Activated CD8-positive, alpha-beta memory T cell treated with anti-CD3 and anti-CD28 coated beads for 1 hour (primary cell): ENCODE measurements at places on chromosomes 3 and 15.
A peak's percentile ranks its signal among the peaks of the same experiment; 100 is the strongest.

DNA sequence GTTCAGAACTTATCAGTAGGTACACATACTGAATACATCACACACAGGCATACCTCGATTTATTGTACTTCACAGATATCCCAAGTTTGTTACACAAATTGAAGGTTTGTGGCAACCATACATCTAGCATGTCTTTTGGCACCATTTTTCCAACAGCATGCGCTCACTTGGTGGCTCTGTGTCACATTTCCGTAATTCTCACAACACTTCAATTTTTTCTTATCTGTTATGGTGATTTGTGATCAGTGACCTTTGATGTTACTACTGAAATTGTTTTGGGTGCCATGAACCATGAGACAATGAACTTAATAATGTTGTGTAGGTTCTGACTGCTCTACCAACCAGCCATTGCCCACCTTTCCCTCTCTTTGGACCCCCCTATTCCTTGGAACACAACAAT, 10.8 kb downstream of the PARL start:
- no peak for DNase-seq

- no peak for DNase-seq
These were observed at the start of gene UBE2E2 for GRCh38 chr3:23202921-23203707. TSS of gene UBE2E2 (plus strand) at chr3:23203327.

- DNase-seq, result no peak
These were observed 912.7 kb downstream of the TUSC7 start for GRCh38 chr3:117622171-117622841.

GRCh38 chr15:48333540-48333939, 2.3 kb downstream of the DUT start:
- DNase-seq, result no peak

- DNase-seq, result no peak
These were observed 603 bp downstream of the SLC7A14 start for GRCh38 chr3:170585008-170585936.

GRCh38 chr3:50378024-50378423, 18.7 kb upstream of the TMEM115 start:
- no peak for DNase-seq

DNA sequence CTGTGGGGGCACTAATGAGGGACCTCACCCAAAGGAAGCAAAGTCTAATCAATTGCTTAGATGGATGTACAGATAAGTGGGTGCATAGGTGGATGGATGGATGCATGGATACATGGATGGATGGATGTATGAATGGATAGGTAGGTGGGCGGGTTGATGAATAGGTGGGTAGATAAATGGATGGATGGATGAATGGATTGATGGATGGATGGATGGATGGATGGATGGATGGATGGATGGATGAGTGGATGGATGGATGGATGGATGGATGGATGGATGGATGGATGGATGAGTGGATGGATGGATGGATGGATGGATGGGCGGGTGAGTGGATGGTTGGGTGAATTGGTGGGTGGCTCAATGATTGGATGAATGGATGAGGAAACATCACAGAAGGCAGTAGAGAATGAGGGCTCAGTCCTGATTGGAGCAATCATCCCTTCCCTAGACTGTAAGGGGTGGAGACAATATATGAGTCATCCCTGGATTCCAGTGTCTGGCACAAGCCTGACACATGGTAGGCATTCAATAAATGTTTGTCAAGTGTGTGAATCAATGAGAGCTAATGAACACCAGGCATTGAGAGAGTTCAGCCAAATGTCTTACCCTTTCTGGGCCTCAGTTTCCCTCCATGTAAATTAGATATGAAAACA, 40.4 kb upstream of the PXYLP1 start:
- DNase-seq, result no peak

DNA sequence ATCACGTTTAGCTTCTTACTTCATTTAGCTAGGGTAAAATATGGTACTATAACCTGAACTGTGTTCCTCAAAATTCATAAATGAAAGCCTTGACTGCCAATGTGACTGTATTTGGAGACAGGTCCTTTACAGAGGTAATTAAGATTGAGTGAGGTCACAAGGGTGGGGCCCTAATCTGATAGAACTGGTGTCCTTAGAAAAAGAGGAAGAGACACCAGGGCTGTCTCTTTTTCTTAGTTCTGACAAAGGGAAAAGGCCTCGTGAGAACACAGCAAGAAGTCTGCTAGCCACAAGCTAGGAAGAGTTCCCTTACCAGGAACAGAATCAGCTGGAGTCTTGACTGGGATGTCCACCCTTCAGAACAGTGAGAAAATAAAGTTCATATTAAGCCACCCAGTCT, 162.7 kb downstream of the GMNC start:
- DNase-seq, result no peak

DNA sequence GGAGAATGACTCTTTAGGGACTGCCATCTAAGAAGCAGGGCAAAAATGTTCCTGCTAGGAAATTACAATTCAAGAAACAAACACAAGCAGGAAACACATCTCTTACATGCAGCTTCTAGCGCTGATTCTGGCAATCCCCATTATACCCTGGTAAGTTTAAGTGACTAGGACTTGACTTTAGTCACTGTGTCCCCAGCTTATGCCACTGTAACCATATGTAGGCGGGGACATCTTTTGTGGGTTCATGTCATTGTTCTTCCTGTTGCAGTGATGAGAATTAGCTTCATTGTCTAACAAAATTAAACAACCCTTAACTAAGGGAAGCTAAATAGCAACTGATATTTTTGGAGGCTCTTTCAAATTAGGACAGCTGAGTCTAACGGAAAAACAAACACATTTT, 17.9 kb upstream of the FAM81A start:
- no peak for DNase-seq

DNA sequence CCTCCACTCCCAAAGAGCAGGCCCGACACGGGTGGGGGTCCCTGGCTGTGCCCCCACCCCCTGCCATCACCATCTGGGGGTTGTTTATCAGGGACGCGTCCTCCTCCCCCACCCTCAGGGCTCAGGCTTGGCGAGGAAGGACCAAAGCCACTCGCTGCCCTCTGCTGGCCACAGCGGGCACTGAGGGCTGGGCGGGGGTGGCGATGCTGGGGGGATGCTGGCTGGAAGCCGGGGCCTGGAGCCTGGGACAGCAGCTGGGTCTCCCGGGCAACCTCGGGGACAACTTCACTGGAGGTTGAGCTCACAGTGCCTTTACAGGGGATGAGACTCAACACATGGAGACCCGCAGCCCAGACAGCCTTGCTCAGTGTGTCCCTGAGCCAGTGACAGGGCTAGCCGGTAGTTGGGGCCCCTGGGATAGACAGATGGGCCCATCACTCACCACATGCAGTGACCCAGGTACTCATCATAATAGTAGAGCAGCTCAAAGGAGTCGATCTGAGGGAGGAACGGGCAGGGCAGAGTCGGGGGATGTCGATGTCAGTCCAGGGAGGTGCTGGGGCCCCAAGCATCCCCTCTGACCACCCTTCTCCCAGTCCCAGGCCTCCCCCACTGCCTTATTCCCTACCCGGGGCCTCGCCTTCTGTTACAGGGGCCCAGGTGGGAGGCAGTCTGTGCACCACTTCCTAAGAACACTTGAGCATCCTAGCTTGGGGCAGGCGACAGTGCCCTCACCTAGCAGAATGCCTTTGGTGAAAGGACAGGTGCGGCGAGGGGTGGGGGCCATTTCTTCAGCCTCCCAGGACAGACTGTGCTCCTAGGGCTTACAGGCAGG, 5.9 kb upstream of the CALML4 start:
- DNase-seq, result no peak

- no peak for DNase-seq
These were observed 12.1 kb downstream of the CORO2B start for GRCh38 chr15:68590721-68591389.

- DNase-seq, result no peak
These were observed 5.2 kb downstream of the MEIS2 start for GRCh38 chr15:37094915-37095711.

DNA sequence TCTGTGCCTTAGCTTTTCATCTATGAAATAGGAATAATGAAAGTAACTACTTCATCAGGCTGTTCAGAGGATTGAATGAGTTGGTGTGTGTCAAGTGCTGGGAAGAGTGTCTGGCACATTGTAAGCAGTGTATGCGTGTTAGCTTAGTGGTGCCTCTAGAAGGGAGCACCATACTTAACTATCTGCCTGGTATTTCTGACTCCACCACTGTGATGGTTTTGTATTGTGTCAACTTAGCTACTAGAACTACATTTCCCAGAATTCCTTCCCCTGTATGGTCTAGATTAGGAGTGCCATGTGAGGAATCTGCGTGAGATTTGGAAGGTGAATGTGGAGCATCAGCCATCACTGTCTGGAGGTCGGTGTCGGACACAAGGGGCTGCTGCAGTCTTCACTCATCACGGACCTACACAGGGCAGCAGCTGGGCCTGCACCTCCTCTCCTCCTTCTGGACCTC, 115.4 kb upstream of the GALNT15 start:
- no peak for DNase-seq

DNA sequence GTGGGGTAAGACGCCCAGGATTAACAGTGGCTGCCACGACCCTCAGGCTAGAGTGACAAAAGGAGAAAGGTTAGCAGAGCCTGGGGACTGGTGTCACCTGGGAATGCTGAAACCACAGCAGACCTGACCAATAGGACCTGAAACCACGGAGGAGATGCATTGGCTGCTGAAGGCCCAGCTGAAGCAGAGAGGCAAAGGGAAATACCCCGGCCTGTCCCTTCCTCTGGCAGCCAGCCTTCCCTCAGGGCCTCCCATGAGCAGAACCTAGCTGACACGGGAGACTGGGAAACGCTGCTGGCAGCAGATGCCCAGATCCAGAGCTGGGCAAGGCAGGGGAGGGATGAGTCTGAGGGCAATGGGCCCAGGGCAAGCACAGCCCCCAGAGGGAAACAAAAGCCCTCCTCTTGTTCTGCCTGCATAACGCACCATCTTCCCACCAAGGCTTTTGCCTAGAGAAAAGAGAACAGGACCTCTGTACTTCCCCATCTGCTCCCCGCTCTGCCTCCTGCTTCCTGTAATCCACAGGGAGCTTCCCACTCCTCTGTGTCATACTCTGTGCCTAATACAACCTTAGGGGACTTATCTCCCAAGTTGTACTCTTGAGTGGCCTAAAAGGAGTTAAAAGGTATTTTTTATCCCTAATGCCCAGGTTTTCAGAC, 216.2 kb downstream of the ABHD5 start:
- DNase-seq, result no peak

DNA sequence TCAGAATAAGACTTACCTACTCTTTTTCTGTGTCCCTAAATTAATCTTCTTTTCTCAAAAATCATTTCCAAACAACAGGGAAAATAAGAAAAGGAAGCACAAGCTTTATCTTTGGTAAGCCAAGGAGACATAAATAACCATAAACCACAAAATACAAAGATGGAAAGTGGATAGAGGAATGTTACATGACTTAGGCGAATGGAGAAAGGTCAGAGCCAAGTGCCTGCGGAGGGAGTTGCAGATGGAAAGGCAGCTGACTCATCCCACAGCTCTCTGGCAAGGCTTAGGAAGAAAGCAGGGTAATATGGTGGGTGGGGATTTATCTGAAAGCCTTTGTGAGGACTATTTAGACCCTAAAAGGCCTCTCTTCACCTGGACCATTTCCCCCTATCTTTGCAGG, 72.8 kb downstream of the GALK2 start:
- no peak for DNase-seq

- DNase-seq, result no peak
These were observed 323.6 kb upstream of the CTDSPL start for GRCh38 chr3:37537914-37538691.

- no peak for DNase-seq
These were observed 56.3 kb upstream of the ITGA11 start for GRCh38 chr15:68488290-68488689.

DNA sequence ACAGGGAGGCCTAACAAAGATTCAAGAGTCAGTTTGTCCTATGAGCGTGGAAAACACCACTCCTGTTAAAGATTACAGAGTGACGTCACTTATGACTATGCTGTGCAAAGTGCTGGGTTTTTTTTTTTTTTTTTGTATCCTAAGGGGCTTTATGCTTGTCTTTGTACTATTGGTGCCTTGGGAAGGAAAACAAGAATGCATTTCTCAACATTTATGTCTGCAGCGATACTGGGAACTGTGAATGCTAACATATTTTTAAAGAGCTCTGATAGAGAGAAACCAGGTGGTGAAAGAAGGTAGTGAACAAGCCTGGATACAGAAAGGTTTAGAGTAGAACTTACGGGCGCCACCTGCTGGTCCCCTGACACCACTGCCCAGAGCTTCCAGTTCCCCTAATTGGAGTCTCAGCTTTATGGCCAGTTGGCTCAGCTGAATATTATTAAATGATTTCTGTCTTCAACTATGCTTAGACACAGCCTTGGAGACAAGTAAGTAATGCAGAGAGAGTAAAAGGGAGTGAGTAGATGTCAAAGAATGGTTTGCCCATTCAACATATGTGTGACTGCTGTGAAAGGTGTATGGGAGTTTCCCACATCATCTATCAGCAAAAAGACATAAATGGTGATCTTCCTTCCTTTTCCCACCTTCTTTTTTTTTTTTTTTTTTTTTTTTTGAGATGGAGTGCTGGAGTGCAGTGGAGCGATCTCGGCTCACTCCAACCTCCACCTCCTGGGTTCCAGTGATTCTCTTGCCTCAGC, 807.9 kb upstream of the CFAP20DC start:
- peak; percentile 39 for DNase-seq

- no peak for DNase-seq
These were observed 2.8 kb downstream of the DUSP7 start for GRCh38 chr3:52053307-52054304.

DNA sequence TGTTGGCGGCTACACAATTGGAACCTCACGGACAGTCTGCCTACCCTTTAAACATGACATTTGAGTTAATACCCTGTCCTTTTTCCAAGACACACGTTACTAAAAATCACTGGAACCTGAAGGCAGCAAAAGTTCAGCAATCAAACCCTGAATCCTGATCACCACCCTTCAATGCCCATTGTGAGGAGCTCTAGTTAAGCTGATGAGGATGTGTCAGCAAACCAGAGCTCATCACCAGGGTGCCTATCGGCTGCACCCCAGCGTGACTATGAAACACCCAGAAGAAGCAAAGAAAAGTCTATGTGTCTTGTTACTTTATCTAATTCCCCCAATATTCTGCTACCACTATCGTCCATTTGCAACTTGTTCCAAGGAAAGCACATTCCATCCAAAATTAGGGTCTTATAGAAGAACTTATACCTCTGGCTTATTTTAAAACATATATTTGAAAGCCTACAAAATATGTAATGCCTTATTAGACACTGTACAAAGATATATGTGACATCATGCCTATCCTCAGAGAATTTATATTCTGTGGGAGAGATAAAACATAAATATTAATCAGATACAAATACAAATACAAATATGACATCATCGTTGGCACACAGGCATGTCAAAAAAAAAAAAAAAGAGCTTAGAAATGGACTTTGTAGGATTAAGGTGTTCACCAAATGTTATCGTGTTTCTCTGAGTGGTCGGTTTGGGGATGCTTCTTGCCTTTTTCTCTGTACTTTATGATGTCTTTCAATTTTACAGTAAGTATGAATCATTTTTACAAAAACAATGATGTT, 219.7 kb upstream of the SETMAR start:
- DNase-seq, result no peak

- DNase-seq, result no peak
These were observed 291.5 kb upstream of the ARHGEF26 start for GRCh38 chr3:153829606-153830170.

DNA sequence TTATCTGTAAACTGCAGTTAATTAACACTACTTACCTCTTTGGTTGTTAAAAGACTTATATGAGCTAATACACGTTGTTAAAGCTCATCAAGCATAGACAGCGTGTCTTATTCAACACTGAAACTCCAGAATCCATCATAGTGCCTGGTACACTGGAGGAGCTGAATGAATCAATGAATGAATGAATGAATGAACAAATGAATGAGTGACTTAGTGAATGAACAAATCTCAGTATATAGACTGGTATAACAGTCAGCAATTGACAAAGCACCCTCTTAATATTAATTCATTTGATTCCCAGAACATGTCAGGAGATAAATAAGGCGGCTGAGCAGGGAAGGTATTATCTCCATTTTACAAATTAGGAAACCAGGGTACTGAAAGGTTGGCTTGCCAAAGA, 7.1 kb downstream of the CASR start:
- no peak for DNase-seq
